Type B pancreatic cell (in vitro differentiated cells): ENCODE measurements at places on chromosomes 4 and X.

GRCh38 chr4:38582445-38582844, 81.6 kb upstream of the KLF3 start:
- no peak for DNase-seq

DNA sequence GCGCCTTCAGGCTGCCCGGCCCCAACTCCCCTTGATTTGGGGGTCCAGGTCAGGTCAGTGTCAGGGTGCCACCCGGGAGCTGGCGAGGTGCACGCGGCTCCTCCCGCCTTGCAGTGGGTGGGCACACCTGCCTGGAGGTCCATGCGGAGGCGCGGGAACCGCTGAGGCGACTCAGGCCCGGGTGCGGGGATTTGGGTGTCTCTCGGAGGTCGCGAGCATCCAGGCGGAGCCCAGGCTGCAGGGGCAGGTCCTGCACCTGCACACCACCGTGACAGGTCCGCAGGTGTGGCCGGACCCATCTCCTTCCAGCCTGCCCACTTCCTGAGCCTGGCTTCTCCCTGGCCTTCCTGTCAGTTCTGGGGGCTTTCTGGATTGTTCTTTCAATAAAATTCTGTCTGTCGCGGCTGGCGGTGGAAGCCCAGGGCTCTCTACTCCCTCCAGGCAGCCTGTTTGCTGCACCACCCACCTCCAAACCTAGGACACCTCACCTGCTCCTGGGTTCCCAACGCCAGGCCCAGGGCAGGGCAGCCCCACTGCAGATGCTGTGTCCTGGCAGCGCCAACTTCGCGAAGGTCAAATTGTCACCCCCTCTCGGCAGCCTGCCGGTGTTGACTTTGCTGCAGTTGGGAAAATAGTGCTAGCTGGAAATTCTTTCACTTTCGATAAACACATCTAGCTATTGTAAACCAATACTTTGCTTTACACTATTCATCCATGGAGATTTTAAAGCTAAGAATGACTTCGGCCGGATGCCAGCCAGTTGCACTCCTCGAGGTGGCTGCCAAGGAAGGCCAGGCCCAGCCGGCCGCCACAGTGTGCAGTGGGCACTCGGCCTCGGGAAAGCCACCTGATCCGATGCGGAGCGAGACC, 35.9 kb downstream of the FGFRL1 start:
- DNase-seq, result no peak

DNA sequence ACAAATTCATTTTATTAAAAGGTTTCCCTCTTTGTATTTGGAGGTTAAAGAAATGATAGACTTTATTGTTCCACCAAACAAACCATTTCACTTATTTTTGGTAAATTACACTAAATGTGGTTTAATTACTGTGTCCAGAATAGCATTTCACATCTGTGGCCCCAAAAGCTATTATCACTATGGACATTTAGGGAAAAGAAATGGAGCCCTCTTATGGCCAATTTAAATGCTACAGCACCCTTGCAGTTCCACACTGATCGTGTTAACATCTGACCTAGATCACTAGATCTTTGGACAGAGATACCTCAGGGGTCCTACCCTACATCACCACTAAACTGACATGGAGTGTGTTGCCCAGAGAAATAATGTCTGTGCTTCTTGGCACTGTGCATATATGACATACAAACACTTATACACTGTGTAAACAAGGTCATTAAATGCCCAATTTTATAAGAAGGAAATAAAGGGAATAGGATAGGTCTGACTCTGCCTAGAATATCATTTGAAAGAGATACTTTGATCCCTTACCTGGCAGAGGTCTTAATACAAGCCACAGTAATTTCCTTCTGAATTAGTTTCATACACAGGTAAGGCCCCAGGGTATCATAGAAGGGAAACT, 163.9 kb downstream of the KDR start:
- DNase-seq, result no peak

GRCh38 chr4:53016099-53016820, 154.1 kb downstream of the RASL11B start:
- no peak for DNase-seq

- no peak for DNase-seq
Measured at GRCh38 chr4:150206954-150207353, 128.7 kb downstream of the DCLK2 start.

DNA sequence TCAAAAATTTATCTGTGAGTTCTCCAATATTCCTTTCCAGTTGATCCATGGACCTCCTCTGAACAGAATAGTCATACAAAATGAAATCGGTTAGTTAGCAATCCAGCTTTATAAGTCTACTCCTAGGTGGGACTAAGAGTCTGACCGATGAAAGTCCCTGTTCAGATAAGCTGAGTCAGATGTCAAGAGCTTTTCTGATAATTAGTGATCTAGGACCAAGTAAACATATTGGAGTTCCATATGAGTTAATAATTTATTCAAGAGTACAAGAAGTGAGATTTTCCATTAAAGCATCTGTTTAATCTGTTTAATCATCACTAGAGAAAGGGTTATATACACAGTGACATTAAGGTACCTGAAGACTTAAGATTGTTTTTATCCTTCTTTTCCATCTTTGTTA, 74.7 kb downstream of the UGT8 start:
- DNase-seq, result no peak

DNA sequence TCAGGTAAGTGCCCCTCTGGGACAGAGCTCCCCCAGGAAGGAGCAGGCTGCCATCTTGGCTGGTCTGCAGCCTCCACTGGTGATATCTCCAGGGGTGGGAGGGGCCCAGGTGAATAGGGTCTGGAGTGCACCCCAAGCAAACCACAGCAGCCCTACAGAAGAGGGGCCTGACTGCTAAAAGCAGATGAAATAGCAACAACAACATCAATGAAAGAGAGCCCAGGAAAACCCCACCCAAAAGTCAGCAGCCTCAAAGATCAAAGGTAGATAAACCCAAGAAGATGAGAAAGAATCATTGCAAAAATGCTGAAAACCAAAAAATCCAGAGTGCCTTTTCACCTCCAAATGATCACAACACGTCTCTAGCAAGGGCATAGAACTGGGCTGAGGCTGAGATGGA, 92.5 kb upstream of the PAGE3 start:
- no peak for DNase-seq

- DNase-seq, result no peak
Measured at GRCh38 chrX:40543661-40544328, 37.0 kb upstream of the ATP6AP2 start.

DNA sequence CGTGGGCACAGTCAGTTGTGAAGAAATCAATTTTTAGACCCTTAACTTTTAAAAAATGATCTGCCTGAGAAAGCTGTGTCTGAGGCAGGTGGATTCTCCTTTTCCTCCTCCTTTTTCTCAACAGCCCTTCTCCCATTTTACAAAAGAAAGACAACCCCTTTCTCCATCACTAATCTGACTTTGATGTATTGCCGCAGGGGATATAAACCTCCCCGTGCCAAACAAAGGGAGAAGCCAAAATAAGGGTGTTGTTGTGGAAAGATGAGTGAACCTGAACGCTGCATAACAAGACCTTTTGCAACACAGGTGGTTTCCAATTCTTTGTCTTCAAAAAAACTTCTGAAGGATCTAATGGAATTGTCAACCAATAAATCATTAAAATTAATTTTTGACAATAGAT, 8.4 kb upstream of the FHL1 start:
- DNase-seq, result no peak

- DNase-seq, result no peak
Measured at GRCh38 chrX:149491812-149492211, 13.3 kb downstream of the IDS start.

DNA sequence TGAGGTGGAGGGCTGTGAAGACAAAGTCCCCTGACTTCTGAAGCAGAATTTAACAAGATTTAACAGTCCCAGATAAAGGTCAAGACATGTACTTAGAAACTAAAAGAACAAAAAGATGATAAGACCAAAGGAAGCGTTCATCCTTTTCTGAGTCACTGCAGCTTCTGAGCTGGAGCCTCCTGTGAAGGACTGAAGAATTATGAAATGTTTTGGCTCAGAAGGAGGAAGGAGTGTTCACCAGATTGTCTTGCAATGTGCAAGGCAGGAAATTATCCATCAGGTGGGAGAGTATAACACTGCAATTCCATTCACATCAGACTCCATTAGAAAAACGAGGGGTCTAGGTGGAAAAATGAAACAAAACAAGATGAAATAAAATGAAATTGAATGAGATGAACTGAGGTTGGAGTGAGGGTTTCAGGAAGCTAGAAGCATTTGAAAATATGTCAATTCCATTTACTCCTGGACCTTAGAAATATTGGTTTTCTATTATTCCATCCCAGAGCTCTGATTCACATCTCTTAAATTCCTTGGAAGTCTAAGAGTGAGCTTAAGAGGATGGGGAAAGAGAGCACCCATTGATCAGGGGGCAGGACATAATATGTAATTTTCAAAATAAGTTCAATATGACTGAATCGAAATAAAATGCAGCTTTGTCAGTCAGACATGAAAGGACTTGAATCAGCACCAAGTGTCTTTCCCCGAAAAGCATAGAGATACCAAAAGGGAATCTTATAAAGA, 186.1 kb upstream of the LNX1 start:
- no peak for DNase-seq

GRCh38 chr4:153432965-153433753, 33.0 kb upstream of the TMEM131L start:
- no peak for DNase-seq

DNA sequence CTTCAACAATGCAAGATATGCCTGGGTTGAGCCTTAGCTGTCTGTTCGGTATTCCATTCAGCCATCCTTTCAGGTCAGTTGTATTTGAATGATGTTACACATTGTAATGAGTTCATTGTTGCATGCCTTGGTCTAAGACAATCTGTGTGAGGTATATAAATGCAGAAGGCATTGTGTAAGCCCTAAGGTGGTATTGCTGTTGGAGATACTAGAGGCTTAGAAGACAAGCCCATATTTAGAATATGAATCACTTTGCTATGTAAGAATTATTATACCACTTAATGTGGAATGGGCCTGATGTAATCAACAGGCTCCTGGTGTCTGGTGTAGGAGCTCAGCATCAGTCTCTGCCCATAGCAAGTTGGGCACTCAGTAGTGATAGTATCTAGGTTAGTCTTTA, 473.4 kb upstream of the GNPDA2 start:
- no peak for DNase-seq

GRCh38 chrX:129961180-129962083, 21.0 kb upstream of the BCORL1 start:
- DNase-seq, result no peak

GRCh38 chrX:120564925-120565324, 4.2 kb upstream of the CUL4B start:
- no peak for DNase-seq

GRCh38 chrX:19839770-19840254, 47.6 kb downstream of the SH3KBP1 start:
- no peak for DNase-seq

GRCh38 chrX:40485102-40485826, 95.5 kb upstream of the ATP6AP2 start:
- DNase-seq, result no peak

- DNase-seq, result no peak
Measured at GRCh38 chrX:47169726-47170515, 23.7 kb upstream of the UBA1 start.

GRCh38 chrX:86066998-86067397, 19.6 kb upstream of the CHM start:
- DNase-seq, result no peak

GRCh38 chr4:79743014-79743413, 330.0 kb downstream of the ANTXR2 start:
- DNase-seq, result no peak

DNA sequence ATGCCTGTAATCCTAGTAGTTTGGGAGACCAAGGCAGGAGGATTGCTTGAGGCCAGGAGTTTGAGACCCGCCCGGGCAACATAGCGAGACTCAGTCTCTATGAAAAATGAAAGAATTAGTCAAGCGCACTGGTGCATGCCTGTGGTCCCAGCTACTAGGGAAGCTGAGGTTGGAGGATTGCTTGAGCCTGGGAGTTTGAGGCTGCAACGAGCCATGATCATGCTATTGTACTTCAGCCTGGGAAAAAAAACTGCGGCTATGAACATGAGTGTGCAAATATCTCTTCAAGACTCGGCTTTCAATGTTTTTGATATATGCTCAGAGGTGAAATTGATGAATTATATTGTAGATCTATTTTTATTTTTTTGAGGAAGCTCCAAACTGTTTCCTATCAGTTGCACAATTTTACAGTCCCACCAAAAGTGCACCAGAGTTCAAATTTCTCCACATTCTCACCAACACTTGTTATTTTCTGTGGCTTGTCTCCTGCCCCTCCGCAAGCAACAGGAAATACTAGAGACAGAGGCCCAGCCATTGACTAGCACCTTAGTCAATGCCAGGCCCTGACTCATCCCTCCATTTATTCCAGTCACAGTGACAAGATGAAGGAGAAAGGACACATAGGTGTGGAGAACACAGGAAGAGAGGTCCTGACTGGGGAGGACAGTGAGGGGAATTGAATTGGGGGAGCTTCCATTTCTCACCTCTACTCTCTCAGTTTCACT, 33.1 kb upstream of the ZNF41 start:
- DNase-seq, result no peak

- DNase-seq, result no peak
Measured at GRCh38 chr4:13547485-13548041, 3.3 kb upstream of the NKX3-2 start.
